Colonic mucosa (tissue), 4 donors: ENCODE measurements at places on chromosomes 16 and 17. TPM values are rescaled to one million over a fixed set of nuclear protein-coding genes. Genes with fewer than 3 reads are reported as not detected.

Gene TOX3
- 50.5 TPM for total RNA-seq

- DNase-seq: no peak
Observed at GRCh38 chr17:16081507-16082087, 82.0 kb downstream of the TTC19 start.

DNA sequence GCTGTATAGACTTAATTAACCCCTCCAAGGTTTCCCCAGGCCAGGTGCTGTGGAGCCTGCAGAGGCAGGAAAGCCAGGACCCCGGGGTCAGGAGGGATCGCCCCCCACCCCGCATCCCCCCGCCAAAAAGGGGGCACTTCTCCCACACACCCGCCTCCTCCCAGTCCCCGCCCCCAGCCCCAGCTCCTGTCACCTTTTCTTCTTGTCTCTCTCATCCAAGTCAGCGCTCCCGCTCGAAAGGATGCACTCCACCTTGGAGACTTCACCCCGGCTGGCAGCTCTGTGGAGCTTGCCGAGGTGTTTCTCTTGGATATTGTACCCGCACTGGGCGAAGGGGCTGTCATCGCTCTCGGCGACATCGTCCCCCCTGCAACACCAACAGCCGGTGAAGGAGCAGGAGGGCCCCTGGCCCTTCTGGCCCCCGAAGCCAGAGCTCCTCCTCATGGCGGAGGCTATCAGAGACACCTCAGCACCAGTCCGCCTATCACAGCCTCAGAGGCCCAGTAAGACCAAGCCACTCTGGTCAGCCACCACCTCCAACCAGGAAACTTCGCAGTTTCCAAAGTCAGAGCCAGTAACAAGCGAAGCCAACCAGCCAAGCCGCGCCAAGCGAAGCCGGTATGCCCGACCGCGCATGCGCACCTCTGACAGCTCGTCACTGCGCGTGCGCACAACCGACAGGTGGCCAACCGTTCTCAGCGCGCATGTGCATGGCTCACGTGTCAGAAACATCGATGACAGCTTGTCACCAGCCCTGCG, 52.5 kb downstream of the SHCBP1 start:
- DNase-seq: no peak

DNA sequence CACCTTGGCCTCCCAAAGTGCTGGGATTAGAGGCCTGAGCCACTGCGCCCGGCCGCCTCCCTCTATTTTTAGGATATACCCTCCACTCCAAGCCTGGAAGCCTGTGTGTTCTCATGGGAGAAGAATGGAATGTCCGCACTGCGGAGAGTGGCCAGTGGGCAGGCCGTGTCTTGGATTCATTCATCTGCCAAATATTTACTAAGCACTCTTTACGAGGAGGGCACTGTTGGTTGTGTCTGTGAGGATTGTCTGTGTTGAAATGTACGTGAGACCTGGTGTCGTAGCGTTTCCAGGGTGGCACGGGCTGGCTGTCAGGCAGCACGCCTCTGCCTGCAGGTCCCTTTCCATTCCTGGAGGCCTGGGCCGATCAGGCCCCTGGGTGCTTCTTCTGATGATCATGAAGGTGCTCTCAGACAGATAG, 19.2 kb downstream of the PGS1 start:
- no peak for DNase-seq

DNA sequence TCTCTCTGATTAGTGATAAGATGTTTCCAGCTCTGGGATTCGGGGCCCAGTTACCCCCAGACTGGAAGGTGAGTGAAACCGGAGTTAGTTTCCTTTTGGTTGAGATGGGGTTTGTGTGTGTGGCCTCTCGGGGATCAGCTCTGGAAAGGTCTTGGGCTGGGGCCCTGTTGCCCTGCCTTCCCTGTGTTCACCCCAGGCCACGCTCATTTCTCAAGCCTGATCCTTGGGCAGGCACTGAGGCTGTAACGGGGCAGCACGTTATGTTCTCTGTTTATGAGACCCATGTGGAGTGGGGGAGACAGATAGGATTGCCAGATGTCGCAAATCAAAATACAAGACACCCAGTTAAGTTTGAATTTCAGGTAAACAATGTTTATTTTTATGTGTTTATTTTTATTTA, 35.5 kb downstream of the CPNE2 start:
- no peak for DNase-seq

Gene CDK3
- 8.2 TPM for total RNA-seq

Gene PRKCB
- total RNA-seq: 2.5 TPM

GRCh38 chr17:72887322-72887721, 205.2 kb downstream of the SLC39A11 start:
- DNase-seq: no peak

- no peak for DNase-seq
Observed at GRCh38 chr17:82568997-82569393, 49.5 kb downstream of the FOXK2 start.

DNA sequence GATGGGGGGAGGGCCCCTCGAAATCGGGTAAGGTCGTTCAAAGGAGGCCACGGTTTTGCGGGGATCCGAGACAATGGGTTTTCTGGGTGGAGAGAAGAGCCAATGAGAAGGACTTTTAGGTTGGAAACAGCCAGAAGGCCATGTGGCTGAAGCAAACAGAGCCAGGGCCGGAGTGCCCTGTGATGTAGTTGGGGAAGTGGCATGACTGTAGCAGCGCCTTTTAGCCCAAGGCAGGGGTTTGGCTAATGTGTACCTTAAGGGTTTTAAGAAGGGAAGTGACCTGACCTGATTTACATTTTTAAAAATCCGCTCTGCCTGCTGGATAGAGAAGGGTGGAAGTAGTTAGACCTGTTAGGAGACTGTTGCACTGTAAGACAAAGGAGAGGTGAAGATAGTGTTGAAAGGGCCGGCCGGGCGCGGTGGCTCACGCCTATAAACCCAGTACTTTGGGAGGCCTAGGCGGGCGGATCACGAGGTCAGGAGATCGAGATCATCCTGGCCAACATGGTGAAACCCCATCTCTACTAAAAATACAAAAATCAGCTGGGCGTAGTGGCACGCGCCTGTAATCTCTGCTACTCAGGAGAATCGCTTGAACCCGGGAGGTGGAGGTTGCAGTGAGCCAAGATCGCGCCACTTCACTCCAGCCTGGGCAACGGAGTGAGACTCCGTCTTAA, 1.0 kb downstream of the LYRM1 start:
- peak; percentile 65 for DNase-seq

- DNase-seq: no peak
Observed at GRCh38 chr16:72858665-72859493, 189.0 kb downstream of the ZFHX3 start.

Gene VAT1L
- total RNA-seq: 3.3 TPM

- no peak for DNase-seq
Observed at GRCh38 chr17:64154717-64155116, 24.8 kb upstream of the ERN1 start.

Gene GCGR
- total RNA-seq: not detected

- DNase-seq: peak; percentile 81
Observed at GRCh38 chr16:72848759-72849664, 198.9 kb downstream of the ZFHX3 start.

Gene KCNAB3
- total RNA-seq: 1.1 TPM

DNA sequence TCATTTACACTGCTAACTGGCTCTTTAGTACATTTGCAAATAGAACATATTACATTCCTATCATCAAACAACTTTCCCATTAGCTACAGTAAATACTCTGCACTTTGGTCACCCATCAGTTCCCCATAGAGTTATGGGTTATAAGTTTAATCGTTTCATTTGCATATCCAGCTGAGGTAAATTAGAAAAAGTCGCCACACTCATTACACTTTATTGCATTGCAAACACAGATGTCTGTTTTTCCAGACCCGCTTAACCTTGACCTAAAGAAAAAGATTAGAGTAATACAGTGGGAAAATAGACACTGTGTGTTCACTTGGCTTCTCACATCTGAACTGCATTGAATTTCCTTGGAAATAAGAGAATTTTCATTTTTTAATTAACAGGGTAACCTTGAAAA, 213.1 kb upstream of the PSMD7 start:
- DNase-seq: no peak

Gene C16orf96
- 0.08 TPM for total RNA-seq

Gene NUDT7
- 12.7 TPM for total RNA-seq

DNA sequence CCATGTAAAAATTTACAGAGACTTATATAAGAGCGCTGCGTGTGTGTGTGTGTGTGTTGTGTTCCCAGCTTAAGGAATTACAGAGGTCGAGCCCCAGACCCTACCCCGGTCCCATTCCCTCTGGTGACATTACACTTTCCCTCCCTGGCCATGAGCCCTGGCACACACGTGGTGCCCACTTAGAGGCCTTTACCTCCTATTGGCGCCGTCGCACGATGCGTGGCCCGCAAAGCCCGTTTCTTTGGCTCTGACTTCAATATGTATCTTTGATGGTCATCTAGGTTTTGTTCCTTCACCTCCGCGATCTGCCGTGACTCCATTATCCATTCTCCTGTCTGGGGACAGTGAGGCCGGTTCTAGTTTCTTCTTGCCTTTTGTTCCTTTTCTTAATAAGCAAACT, 96.9 kb upstream of the CHMP6 start:
- DNase-seq: no peak

DNA sequence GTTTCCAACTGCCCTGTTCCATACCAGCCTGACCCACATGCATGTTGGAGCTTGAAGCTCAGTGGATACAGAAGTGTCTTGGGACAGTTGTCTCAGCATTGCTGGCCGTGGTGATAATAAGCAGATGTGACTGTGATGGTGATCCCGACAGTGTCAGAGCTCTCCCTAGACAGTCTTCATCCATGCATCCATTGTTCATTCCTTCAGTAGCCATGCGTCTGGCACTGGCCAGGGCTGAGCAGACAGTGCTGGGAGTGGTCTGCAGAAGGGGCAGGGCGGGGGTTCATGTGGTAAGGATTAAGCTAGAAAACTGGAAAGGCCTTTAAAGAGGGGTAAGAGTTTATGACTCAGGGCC, 68.1 kb downstream of the GNAO1 start:
- no peak for DNase-seq
